ENCODE measurements at places on chromosomes 7 and 10.

DNA sequence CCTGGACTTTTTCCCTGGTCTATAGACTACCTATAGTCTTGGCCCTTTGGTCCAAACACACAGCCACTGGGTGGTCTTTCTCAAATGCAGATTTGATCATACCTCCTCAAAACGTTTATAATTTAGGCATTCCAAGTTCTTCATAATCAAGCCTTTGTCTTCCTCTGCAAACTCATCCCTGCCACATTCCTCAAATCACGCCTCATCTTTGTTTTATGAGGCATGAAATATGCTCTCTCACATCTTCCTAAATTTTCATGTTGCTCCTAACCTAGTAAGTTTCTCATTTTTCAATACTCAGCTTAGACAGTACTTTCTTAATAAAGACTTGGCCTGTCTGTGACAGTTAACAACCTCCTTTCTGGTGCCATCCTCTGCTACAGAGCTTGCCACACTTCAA lies 10.9 kb upstream of the HERC4 start:
- no peak for DNase-seq

DNA sequence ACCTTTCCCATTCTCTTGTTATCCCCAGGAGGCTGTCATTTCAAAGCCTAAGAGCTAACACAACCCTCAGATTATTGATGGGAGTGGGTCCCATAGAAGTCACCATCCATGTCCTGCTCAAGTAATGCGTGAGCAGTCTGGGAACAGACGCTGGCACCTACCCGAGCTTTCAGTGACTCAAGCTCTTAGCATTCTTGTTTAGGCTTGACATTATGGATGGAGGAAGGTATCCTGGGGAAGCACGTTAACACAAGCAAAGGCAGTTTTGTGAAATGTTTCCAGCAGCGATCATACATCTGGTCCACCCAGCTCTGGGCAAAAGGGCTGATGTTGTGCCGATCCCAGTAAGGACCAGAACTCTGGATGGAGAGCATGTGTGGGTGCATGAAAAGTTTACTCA lies 30.0 kb upstream of the AUTS2 start:
- DNase-seq, result no peak

- DNase-seq, result no peak
Measured at GRCh38 chr7:77655836-77656455, 40.3 kb upstream of the RSBN1L start.

DNA sequence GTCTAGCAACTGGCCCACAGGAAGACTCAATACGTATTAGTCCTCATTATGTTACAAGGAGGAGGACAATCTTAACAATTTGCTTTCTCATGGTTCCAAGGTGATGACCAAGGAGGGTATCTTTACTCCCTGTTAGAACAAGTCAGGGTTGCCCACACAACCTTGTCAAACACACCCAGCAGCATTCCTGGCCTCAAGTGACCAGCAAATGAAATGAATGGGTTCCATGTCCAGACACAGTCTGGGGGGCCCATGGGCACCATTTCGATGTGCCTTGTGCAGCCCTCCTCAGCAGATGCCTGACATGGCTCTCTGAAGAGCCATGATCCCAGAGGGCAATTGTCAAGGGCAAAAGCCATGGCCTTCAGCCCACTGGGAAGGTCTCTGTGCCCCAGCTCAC lies 40.8 kb downstream of the ANXA8 start:
- DNase-seq, result no peak

DNA sequence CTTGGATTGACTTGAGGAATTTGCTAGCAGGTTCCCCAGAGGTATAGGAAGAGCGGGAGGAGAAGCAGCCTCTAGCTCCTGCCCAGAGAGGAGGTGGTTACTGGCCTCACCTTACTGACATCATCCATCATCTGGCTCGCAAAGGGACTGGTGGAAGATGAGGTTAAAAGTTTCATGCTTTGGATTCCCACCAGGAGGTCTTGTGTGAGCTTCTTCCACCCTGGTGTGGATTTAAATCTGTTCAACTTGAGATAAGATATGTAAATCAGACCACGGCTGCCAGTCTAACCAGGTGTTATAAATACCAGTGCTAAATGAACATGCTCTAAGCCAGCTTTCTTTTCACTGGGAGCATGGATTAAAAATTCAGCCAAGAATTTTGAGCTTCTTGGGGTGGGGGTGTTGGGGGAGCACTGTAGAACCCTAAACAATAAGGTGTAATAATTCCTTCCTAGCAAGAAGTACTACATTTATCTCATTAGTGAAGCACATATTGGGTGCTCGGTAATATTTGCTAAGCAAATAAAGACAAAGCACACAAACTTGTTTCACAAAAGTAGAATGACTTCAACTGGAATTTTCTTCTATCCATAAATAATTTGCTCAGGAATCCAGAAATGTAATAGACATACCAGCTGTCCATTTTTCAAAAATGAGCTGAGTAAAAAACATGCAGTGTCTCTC lies 7.8 kb downstream of the PROSER2 start:
- DNase-seq, result no peak

DNA sequence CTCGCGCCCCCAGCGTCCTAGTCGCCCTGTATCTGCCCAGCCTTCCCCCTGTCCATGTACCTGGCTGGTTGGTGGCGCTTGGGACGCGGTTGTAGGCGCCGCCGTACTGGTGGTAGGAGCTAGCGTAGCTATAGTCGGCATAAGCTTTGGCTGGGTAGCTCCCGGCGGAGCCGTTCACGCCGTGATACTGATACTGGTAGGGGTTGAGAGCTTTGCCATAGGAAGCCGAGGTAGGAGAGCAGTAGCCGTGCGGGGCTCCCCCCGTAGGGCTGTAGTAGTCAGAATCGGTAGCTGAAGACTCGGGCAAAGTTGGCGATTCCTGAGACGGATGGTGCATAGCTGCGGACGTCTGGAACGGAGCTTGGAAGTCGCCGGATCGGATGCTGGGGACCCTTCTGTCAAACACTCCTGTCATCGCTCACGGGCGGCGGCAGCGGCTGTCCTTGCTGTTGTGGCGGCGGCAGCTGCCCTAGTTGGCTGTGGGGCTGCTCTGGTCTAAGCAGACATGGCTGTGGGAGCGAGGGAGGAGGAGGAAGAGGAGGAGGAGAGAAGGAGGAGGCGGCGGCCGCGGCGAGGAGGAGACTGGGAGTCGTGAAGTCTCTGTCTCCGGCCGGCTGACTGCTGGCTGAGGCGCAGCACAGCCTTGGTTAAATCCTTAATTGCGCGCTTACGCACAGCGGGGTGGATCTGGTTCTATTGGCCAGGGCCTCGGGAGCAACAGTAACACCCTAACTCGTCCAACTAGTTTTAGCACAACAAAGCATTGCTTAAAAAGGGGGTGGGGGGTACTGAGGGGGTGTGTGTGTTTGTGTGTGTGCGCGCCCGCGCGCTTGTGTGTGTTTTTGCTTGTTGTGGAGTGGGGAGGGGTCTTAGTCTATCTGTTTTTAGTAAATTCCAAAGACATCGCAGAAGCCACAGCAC lies at the start of gene DLX5:
DLX5 (minus strand) TSS at position 623 of the 921 bp plus-strand sequence; CDS start at position 415, 208 bp downstream.
- no peak for DNase-seq

GRCh38 chr7:3218411-3219225 lies 82.4 kb upstream of the SDK1 start:
- DNase-seq, result no peak

DNA sequence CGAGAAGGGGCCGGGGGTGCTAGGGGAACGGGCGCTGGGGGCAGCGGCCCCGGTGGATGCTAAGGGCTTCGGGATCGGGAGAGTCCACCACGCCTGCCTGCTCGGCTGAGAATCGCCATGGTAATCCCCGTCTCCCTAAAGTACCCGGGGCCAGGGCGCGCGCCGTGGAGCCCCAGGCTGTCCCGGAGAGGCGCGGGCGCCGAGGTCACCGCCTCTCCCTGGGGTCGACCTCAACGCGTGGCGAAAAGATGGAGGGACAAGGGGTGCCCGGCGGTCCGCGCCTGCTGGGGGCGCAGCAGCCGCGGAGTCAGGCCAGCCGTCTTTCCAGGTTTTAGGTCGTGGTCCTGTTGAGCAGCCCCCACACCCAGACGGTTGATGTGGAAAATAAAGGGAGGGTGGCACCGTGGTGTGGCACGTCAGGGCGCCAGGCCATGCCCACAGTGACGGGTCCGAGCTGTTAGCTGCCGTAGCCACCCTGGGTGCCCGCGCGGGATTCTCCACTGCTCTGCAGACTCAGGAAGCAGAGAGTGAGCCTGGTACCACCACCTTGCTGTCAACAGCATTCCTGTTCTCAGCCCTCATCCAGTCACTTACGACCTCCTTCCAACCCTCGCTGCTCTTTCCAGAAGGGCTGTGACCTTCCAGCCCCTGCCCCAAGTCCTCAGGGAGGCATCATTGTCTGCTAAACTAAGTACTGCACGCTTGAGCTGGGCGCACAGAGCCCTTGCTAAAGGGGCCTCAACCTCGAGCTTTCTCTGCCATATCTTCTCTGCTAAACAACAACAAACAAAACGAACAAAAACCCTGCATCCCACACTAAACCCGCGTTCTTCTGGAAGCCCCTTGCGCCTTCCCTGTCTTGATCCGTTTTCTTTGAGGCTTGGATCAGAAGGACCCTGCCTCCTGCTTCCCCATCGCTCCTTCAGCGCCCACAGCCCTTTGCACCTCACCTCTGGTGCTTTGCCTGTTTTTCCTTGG lies 666 bp downstream of the SMKR1 start:
- no peak for DNase-seq

DNA sequence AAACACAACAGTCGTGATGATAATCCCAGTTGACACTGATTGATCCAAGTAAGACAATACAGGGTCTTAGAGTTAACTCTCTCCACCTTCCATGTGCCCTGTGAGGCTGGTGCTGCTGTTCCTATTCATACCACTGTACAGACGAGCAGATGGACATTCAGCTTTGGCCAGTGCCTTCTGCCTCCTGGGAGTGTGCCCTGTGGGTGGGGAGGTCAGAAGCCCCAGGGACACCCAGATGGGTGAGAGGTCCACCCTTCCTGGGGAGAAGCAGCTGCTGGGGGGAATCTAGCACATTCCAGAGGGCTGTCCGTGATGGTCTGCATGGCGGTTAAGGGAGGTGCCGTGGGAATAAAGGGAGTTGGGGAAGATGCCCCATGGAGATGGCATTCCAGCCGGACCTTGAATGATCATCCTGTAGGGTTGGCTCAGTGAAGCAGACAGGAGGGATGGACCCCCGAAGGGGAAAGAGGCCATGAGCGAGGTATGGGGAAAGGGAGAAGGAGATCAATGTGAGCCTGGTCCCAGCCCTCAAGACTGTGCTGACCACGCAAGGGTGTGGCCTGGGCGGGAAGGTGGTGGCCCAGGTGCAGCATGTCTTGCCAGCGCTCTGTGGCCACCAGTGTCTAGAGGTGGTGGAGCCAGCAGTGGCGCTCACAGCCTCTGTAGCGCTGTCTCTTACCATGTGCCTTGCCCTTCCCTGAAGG lies 74.0 kb downstream of the ADCY1 start:
- DNase-seq, result no peak
